ENCODE measurements at places on chromosomes 2 and 18.
A peak's percentile ranks its signal among the peaks of the same experiment; 100 is the strongest.

DNA sequence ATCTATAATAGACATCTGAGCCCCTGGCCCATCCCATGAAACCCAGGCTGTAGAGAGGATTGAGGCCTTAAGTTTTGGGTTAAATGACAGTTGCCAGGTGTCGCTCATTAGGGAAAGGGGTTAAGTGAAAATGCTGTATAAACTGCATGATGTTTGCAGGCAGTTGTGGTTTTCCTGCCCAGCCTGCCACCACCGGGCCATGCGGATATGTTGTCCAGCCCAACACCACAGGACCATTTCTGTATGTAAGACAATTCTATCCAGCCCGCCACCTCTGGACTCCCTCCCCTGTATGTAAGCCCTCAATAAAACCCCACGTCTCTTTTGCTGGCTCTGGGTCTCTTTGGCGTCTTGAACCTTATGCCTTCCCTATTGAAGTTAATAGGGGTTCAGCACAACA lies 110.7 kb downstream of the XRCC5 start:
- DNase-seq, result peak; percentile 53

- no peak for DNase-seq
Observed at GRCh38 chr18:26440644-26441043, 107.7 kb downstream of the KCTD1 start.

DNA sequence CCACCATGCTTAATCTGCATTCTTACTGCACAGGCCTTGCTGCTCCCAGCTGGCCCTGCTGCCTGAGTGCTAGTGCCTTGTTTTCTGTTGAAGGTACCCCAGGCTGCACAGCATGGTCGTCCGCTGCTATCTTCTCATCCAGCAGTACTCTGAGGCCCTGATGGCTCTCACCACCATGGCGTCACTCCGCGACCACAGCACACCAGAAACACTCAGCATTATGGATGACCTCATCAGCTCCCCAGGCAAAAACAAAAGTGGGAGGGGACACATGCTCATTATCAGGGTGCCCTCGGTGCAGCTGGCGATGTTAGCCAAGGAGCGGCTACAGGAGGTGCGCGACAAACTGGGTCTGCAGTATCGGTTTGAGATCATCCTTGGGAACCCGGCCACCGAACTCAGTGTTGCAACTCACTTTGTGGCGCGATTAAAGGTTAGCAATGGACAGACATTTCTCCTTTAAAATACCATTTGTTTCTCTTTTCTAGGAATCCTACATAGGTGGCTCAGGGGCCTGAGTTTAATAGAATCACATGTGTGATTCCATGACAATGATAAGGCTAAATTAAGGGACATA lies 110.5 kb downstream of the ESCO1 start:
- DNase-seq, result no peak

DNA sequence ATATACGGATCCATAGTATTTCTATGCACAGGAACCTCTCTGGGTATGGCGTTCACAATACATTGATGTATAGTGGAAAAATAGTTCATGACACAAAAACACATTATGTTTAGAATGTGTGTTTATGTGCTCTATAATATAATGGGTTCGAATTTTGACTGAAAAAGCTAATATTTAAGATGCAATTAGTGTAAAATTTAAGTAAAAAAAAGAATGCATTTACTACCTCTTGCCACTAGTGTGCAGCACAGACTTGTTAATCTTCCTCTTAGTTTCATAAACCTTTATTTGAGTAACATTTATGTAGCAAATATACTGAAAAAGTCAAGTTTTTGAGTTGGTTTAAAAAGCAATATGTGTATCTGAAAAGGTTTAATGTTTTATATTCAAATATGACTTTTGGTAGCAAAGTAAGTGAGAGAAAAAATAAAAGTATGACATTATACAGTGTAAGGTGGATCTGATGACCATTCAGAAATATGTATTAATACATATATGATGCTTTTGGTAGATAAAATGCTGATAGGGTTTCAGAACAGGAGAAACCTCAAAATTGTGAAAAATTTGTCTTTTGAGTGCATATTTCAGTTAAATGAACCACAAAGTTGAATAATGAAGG lies 49.4 kb downstream of the CCDC102B start:
- peak; percentile 32 for DNase-seq

DNA sequence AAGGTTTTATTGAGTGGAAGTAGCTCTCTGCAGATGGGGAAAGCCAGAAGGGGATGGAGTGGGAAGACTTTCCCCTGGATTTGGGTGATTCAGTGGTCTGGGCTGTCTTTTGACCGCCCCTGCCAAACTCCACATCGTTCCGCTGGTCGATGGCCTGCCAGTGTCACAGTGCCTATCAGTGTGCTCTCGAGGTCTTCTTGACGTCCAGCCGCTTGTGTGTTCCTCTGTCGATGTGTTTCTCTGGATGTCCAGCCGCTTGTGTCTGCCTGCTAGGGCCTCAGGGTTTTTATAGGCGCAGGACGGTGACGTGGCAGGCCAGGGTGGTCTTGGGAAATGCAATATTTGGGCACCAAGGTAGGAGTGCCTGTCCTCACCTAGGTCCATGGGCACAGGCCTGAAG lies 1371.4 kb upstream of the PIK3C3 start:
- no peak for DNase-seq

- DNase-seq, result no peak
Observed at GRCh38 chr2:186950694-186951093, 101.7 kb upstream of the ZSWIM2 start.

- no peak for DNase-seq
Observed at GRCh38 chr2:57862153-57862552, 184.5 kb upstream of the VRK2 start.

- no peak for DNase-seq
Observed at GRCh38 chr18:658947-659533, 1.6 kb downstream of the TYMS start.

DNA sequence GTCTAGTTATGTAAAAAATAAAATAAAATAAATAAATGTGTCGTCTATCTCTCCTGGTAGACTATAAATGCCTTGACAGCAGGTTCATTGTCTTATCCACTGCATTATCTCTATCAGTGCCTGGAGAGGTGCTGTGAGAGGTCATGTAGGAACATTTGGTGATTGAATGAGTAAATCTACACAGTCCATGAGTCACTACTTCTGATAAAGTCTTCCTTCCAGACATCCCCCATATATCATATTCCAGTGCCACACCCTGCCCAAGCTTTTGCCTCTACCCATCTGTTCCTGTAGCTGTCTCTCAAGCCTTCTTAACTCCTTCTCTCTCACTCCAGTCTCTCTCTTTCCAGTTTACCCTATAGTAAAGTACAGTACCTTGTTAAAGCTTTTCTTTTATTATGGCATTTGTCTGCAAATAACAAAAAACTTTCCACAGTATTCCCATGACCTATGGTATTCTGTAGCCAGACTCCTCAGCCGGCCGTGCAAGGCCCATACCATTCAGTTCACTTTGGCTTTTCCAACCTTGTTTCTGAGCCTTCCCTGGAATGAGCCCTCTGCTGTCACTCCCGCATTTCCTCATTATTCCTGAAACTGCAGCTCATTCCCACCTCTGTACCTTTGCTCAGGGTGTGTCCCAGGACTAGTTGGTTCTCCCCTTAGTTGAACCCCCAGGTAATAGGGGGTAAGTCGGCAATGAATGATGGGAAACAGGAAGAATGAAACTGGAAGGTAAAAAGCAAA lies 37.5 kb downstream of the ANXA4 start:
- no peak for DNase-seq

GRCh38 chr2:160931531-160931930 lies 228.7 kb upstream of the TANK start:
- peak; percentile 50 for DNase-seq

DNA sequence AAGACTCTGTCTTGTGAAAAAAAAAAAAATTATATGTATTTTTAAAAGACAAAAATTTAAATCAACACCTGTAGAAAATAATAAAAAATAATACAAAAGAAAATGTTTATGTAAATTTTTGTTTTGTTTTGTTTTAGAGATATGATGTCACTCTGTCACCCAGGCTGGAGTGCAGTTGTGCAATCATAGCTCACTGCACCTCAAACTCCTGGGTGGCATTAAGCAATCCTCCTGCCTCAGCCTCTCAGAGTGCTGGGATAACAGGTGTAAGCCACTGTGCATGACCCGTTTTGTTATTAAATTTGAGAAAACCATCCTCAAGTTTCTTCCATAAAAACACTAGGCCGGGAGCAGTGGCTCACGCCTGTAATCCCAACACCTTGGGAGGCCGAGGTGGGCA lies 56.2 kb upstream of the B3GNT7 start:
- DNase-seq, result no peak

DNA sequence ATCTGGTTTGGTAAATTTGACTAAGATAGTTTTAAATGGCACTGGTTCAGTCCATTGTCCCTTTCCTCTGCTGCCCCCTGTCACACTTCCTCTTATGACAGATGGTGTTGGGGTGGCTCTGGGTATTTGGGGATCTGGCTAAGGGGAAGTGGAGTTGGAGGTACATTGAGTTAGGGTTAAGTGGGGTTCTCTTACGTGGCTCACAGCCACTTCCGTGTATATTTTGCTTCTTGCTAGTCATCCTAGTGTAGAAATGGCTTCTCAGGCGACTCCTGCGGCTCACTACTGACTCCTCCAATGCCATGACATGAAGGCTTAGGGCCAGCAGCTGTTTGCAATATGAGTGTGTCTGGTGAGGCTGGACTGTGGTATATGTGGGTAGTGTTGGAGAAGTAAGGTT lies 187.0 kb downstream of the HAUS1 start:
- no peak for DNase-seq

DNA sequence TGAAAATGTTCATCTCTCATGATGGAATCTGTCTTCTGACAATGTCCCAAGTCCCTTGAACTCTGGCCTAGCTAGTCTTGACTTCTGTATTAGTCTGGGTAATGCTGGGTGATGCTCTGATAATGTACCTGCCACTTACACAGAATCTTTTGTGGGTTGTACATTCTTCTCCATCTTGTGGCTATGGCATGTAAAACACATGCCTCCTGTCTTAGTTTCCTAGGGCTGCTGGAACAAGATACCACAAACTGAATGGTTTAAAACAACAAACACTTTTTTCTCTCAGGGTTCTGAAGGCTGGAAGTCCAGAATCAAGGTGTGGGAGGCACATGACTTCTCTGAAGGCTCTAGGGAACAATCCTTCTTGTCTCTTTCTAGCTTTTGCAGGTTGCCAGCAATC lies 57.1 kb downstream of the RAPGEF4 start:
- DNase-seq, result no peak

DNA sequence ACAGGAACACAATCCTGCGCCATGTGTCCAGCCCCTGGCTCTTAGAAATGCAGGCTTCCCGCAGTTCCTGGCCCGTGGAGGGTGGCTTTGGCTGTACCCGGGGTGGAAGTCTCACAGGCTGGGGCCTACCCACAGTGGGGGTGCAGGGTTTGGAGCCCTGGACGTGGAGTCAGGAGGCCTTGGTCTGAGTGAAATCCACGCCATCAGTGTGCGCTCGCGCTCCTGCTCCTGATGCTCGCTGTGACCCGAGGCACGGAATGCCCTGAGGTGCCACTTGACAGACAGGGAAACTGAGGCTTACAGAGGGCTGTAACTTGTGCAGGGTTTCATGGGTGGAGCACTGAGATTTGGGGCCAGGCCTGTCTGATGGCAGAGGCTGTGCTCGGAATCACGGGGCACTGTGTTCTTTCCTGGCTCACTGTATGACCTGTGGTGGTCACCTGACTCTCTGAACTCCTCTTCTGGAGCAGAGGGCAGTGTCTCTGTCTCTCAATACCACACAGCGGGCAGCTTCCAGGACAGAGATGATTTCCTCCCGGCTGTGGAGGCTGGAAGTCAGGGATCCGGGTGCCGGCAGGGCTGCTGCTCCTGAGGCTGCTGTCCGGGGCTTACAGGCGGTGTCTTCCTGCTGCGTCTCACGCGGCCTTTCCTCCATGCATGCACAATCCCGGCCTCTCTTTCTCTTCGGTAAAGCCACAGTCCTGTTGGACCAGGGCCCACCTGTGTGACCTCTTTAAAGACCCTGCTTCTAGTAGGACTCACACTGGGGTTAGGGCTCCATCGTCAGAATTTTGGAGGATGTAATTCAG lies 25.9 kb upstream of the ALLC start:
- DNase-seq, result no peak

DNA sequence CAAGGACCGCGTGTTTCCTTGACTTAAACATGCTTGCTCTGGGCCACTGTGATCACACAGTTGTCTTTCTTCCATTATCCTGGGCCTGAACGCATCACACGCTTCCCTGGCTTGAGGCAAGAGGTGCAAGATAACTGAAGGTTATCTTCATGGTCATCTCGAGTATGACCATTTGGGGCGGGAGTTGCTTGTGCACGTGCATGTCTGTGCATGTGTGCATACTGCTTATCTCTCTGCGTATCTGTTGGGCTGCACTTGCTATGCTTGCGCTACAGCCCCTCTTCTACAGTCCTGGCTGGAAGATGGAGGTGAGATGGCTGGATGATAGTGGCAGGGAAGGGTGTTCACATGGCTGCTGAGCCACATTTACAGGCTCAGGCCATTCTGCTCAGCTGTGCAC lies 27.2 kb upstream of the EFR3B start:
- no peak for DNase-seq

GRCh38 chr2:133888621-133889219 lies 320.5 kb upstream of the NCKAP5 start:
- DNase-seq, result no peak

DNA sequence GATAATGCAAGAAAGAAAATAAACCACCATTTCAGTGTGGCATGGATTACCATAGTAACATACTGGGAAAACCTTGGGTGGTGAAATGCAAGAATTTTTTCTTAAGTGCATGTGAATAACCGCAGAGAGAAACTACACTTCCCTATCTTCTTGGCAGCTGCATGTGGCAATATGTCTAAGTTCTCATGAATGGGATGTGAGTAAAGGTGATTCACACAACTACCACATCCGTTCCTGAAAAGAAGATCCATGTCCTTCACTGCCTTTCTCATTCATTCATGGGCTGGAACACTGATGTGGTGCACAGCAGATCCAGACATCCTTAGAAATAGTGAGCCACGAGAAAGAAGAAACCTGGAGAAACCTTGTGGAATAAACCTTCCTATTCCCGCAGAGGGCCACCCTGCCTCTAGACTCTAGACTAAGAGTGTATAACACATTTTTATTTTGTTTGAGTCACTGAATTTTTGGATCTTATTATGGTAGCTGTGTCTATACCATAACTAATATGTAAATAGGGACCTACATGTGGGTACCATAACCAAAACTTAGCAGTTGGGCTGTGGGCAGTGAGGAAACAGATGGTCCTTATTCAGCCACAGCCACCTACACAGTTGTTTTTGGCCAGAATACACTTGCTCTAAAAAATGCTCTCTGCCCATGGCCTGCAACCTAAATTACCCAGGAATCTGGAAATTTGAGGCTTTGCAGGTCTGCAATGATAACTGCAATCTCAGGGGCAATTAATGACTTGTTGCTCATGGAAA lies 573.3 kb downstream of the LRP1B start:
- peak; percentile 87 for DNase-seq

DNA sequence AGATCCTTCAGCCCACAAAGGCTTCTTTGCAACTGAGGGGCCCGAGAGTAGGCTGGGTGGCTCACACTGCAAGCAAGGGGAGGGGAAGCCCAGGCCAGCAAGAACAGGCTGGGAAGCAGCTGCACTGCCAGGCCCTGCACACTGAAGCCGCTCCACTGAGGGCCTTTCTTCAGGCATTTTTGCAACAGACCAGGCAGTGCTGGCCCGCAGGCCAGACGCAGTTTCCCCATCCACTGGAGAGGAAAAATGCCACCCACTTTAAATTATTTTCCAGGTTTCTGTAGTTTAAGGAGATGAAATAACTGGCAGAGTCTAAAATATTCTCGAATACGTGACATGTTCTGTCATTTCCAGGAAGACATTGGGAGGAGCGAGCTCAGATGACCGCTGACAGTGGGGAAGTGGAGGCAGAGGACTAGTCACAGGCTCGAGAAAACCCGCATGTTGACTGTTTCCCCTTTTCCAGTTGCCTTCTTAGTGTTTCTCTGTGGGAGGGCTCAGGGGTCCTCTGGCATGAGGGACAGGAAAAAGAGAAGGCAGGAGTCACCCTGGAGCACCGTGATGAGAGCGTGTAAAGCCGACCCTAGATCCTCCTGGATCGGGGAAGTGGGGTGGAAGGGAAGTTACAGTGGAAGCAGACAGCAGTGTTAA lies 53.3 kb upstream of the B3GNT7 start:
- DNase-seq, result no peak
